Stromal cell of bone marrow (primary cell): ENCODE measurements at places on chromosomes 13 and 19.

GRCh38 chr19:7582446-7582845 lies 13.2 kb upstream of the CAMSAP3 start:
- DNase-seq, result no peak

- no peak for DNase-seq
Measured at GRCh38 chr19:1520203-1520780, 3.6 kb upstream of the PLK5 start.

DNA sequence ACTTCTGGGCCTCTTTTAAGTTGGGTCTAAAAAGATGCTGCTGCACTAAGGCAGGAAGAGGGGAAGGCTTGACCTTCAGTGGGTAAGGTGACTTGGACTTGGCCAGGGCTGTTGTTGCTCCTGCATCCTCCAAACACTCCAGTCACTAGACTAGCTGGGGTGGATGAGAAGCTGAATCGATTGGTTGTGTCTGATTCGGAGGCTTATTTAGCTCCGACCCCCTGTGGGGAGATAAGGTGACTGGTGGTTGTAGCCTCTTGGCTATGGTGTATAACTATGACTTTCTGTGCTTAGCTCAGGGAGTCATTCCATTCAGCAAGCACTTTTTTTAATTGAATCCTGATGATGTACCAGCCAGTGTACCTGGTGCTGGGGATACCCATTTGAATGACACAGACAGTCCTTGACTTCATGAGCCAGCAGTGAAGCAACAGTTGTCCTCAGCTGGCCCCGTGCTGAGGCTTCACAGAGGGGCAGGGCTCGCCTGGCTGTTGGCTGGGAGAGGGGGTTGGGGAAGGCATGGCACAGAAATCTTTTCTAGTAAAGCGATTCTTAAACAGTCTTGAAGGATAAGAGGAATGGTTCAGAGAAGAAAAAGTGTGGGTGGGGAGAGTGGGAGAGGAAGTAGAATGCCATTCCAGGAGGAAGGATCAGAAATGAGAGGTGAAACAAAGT lies 9.9 kb downstream of the PCDH8 start:
- no peak for DNase-seq

- no peak for DNase-seq
Measured at GRCh38 chr19:33464010-33464732, 57.4 kb downstream of the PEPD start.

DNA sequence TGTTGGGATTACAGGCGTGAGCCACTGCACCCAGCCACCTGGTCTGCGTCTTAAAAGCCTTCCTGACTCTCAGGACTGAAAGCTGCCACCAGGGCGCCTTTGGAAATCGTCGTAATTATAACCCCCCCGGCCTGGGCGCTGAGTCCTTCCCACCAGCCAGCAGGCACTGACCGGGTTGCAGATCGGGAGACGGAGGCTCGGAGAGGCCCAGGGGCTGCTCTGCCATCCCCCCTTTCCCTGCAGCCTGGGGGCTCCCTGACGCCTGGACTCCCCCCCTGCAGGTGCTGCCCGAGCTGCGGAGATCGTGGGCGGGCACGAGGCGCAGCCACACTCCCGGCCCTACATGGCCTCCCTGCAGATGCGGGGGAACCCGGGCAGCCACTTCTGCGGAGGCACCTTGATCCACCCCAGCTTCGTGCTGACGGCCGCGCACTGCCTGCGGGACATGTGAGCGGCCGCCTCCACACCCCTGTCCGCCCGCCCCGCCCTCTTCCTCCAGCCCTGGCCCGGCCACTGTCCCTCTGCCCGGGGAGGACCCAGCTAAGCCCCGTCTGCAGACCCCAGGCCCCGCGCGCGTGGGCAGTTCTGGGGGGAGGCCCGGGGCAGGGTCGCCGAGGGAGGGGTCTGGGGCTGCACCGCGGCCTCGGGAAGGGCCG lies 2.5 kb downstream of the PRTN3 start:
- DNase-seq, result no peak

GRCh38 chr19:34969721-34970120 lies 5.7 kb upstream of the ZNF792 start:
- DNase-seq, result no peak

GRCh38 chr13:96081888-96082287 lies 8.0 kb upstream of the HS6ST3 start:
- no peak for DNase-seq

DNA sequence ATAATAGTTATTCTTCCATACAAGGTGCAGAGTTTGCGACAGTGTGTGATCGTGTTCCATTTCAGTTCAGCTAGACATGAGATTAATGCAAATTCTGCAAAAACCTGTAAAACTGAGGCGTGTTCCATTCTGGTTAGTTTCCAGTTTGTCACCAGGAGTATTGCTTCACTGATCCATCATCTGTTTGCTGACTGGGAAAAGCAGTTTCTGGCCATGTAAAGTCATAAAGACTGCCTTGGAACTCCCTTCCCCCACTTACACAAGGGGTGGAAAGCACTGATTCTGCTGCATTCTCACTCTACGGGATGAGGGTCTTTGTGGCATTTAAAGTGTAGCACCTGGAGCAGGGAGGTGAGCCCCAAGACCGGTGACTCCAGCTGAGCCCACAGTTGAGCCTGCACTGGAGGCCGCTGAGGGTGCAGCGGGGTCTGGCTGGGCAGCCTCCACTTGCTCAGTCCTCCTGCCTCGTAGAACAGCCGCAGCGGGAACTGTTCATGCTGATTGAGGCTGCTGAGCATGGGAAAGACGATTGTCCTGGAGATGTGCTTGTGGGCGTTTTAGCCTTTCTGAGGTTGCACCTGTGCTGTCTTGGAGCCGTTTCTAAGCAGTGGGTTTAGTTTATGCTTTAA lies 2.0 kb downstream of the ZNF57 start:
- no peak for DNase-seq

GRCh38 chr19:18282021-18282787 lies 782 bp upstream of the JUND start:
- no peak for DNase-seq

- no peak for DNase-seq
Measured at GRCh38 chr13:113835461-113836270, 28.2 kb downstream of the GAS6 start.

GRCh38 chr13:51928231-51928630 lies 66.5 kb downstream of the CCDC70 start:
- no peak for DNase-seq

DNA sequence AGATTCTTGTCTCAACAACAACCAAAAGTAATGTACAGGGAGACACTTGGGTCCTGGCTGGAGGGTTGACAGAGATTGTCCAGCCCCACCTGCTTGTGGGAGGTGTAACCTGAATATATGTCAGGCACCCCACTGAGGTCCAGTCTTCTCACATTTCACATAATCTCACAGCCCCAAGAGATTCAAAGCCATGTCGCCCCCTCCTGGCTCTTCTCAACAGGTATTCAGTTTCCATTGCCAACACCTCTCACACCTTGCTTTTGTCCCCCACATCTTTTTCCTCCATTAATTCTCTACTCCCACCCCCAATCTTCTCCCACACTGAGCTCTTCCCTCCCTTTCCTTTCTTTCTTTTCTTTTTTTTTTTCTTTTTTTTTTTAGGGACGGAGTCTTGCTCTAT lies 11.2 kb downstream of the UNC13A start:
- DNase-seq, result no peak

- no peak for DNase-seq
Measured at GRCh38 chr19:6210721-6211600, 68.8 kb downstream of the MLLT1 start.

GRCh38 chr19:18594824-18595373 lies 6.3 kb downstream of the REX1BD start:
- DNase-seq, result no peak

- no peak for DNase-seq
Measured at GRCh38 chr19:11018179-11018578, 57.3 kb downstream of the SMARCA4 start.

- no peak for DNase-seq
Measured at GRCh38 chr13:53800011-53800410, 771.4 kb downstream of the OLFM4 start.

GRCh38 chr19:53161123-53161522 lies 2.3 kb upstream of the ZNF347 start:
- no peak for DNase-seq

GRCh38 chr13:98399756-98400155 lies 177.2 kb downstream of the STK24 start:
- DNase-seq, result no peak

DNA sequence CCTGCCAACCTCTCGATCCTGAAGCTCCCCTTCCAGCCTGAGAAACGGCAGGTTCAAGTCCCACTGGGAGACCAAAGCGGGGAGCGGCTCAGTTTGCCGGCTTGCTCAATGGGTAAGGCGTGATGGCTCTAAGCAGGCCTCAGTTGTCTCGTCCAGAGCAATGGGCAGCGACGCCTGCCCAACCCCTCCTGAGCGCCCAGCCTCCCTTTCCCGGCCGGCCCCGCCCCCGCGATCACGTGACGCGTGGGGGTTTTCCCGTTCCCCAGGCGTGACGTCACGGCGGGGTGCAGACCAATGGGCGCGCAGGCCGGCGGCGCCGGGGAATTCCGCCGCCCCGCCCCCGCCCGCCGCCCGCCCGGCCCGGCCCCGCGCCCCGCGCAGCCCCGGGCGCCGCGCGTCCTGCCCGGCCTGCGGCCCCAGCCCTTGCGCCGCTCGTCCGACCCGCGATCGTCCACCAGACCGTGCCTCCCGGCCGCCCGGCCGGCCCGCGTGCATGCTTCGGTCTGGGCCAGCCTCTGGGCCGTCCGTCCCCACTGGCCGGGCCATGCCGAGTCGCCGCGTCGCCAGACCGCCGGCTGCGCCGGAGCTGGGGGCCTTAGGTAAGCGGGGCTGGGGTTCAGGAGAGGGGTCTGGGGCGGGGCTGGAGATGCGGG lies at the start of gene RELB:
RELB (plus strand) TSS at position 378 of the 653 bp plus-strand sequence; CDS start at position 494, 116 bp downstream.
- peak; percentile 83 for DNase-seq

DNA sequence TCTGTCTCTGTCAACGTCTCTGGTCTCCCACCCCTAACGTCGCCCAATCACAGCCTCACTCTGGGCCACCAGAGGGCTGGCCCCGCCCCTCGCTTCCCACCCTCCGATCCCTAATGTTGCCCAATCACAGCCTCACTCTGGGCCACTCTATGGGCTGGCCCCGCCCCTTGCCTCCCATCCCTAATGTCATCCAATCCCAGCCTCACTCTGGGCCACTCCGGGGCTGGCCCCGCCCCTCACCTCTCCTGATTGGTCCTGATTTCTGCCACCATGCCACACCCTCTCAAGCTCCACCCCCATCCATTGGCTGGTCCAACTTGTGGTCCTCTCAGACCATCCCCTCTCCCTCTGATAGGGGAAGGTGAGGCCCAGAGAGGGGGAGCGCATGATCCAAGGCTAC lies 24.9 kb downstream of the CELF5 start:
- no peak for DNase-seq

DNA sequence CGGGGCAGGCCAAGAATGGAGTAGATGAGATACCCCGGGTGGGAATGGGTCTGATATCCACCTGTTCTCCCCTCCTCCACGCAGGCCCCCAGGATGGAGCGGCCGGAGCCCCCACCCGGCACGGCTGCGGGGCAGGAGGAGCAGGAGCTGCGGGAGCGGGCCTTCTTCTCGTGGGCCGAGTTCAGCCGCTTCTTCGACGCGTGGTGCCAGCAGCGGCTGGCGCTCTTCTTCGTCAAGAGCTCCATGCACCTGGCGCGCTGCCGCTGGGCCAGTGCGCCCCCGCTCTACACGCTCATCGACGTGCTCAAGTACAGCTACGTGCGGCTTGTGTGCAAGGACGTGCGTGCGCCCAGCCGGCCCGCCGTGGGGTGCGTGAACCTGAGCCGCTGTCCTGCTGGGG lies 1.2 kb downstream of the ZSWIM9 start:
- DNase-seq, result no peak

DNA sequence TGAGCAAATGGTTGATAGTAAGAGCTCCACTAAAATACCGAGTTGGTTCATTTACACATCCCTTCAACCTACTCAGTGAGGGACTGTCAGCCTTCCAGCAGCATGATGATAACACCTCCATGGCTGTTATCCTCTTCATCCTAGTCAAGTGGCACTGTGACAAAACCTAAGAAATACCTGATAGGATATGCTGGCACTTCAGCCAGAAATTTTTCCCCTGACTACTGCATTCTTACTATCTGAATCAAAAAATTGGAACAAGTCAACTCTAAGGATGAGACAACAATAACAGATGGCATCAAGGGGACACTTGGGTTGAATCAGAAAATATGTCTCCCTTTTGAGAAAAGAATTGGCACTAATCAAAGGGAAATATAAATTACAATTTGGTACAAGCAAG lies 193.9 kb downstream of the KCTD12 start:
- DNase-seq, result no peak

GRCh38 chr19:58372311-58373133 lies 8.3 kb downstream of the ZNF837 start:
- no peak for DNase-seq

DNA sequence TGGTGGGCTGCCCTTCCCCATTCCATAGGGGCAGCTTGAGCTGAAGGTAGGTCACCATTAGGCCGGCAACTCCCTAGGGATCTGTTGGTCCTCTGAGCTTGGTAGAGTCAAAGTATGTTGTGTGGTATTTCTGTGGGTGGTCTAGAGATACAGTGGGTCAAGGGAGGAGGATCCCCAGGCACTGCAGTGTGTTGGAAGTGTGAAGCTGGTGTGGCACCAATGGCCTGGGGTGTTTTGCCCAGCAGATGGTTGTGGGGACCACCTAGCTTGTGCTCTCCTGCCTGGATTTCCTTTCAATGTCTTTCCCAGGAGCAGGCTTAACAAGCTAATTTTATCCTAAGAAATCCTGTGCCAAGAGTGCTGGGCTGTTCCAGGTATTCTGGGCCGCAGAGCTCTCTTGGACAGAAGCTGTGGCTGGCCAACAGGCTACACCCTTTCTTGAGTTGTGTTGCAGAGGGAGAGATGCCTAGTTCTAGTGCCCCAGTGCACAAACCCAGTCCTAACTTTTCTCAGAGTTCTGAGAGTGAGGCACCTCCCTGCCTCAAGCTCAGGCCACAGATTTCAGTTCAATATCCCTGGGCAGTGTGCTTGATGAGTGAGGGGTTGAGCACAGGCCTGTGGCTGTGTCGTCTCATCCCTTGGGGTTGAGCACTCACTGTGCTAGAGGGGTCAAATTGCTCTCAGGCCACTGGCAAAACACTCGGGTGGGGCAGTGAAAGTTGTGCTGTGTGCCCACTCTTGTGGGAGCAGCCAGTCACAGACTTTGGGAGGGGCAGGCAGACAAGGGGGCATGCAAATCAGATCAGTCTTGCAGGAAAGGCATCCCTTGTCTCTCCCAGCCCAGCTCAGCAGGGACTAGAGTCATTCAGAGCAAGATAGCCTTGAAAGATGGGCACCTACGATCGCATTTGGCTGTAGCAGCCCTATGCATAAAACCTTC lies 1806.1 kb upstream of the MIR17HG start:
- no peak for DNase-seq

- DNase-seq, result no peak
Measured at GRCh38 chr13:105587786-105588185, 947.7 kb downstream of the EFNB2 start.

GRCh38 chr13:77470986-77471385 lies 64.5 kb upstream of the SCEL start:
- no peak for DNase-seq

GRCh38 chr13:49792550-49793324 lies at the start of gene KPNA3:
TSS of gene KPNA3 (minus strand) at chr13:49792682. CDS start at chr13:49792506, 176 bp downstream.
- DNase-seq, result peak; percentile 94

- no peak for DNase-seq
Measured at GRCh38 chr13:34254366-34254765, 436.4 kb downstream of the RFC3 start.

- no peak for DNase-seq
Measured at GRCh38 chr13:50826035-50826434, 17.5 kb downstream of the DLEU7 start.
